ENCODE measurements at places on chromosomes 4 and X.

- DNase-seq: no peak
Observed at GRCh38 chrX:15929194-15929593, 74.6 kb upstream of the AP1S2 start.

GRCh38 chr4:35723973-35724372, 520.3 kb downstream of the ARAP2 start:
- DNase-seq: no peak

DNA sequence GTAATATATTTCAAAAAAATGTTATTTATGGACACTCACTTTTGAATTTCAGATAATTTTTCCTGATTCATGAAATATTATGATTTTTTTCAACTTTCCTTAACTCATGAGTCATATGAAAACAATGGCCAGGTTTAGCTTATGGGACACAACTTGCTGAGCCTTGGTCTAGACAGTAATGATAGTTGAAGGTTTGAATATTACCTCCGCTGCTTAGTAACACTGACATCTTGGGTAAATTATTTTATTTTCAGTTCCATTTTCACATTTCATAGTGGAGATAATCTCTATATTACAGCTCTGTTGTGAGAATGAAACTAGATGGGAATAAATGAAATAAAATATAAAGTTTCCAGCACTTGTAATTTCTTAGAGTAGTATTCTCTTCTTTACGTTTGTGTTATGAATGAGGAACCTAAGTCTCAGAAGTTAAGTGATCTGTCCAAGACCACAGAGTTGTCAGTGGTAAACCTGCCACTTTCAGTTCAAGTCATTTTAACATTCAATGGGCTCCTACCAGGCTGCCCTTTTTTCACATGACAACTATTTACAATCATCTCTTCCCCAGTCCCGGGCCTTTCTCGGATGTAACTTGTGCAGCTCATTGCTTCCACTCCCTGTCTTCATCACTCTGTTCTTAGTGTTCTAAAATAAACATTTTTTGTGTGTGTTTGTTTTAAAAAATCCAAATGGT, 46.8 kb upstream of the GC start:
- no peak for DNase-seq

DNA sequence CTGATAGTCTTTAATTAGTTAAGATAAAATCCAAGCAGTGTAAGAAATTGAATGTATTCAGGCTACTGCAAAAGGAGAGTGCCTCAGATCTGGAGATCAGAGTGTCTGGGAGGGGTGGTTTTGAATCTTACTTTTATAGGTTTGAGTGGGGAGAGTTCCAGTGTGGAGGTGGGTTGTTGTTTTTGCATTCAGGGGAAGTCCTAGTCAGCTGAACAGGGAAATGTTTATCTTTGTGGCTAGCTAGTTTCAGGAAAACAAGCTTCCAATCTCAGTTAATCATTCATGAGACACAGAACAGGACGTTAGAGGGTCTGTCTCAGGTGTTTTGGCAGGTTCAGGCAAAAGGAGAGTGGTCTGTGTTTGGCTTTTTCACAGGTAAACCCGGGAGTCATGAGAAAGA, 26.0 kb downstream of the ZNF81 start:
- no peak for DNase-seq

- no peak for DNase-seq
Observed at GRCh38 chr4:145178740-145179280, 1.6 kb downstream of the OTUD4 start.

GRCh38 chr4:128322986-128323385, 35.4 kb upstream of the PGRMC2 start:
- DNase-seq: no peak

- no peak for DNase-seq
Observed at GRCh38 chrX:25017667-25018247, 2.0 kb upstream of the ARX start.

GRCh38 chr4:62490635-62491034, 1290.5 kb downstream of the ADGRL3 start:
- no peak for DNase-seq

GRCh38 chr4:113499166-113499565, 262.4 kb downstream of the CAMK2D start:
- no peak for DNase-seq

- no peak for DNase-seq
Observed at GRCh38 chr4:94766856-94767255, 9.1 kb downstream of the BMPR1B start.

- no peak for DNase-seq
Observed at GRCh38 chr4:127113844-127114362, 518.9 kb upstream of the INTU start.
